ENCODE measurements at places on chromosomes 3 and 15.

- no peak for DNase-seq
- no peak overlapping the region for H3K4me3 ChIP-seq
- no peak overlapping the region for H3K27ac ChIP-seq
Observed at GRCh38 chr15:82298520-82298919, 35.9 kb downstream of the SAXO2 start.

DNA sequence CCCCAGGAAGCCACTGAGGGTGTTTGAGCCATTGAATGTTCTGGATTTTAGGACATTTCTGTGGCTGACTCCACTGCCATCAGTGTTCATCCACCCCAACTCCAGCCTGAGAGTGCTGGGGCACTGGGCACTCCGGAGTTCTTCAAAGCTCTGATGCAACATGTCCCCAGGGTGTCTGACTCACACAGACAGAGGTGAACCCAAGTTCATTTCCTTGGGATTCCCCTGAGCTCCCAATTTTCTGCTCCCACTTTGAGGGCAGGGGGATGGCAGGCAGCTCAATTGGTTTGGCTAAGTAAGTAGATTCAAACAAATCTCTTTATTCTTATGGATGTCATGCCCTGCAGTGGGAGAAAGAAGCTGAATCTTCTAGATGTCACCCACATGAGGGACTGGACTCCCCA is 2.2 kb downstream of the STRA6 start:
- H3K4me3 ChIP-seq: no peak overlapping the region
- H3K4me1 ChIP-seq: peaks cover 16% of the 10 kb centered on the region
- H3K27ac ChIP-seq: no peak overlapping the region
- no peaks in the 10 kb centered on the region for H3K27me3 ChIP-seq
- no peaks in the 10 kb centered on the region for H3K36me3 ChIP-seq
- DNase-seq: no peak

DNA sequence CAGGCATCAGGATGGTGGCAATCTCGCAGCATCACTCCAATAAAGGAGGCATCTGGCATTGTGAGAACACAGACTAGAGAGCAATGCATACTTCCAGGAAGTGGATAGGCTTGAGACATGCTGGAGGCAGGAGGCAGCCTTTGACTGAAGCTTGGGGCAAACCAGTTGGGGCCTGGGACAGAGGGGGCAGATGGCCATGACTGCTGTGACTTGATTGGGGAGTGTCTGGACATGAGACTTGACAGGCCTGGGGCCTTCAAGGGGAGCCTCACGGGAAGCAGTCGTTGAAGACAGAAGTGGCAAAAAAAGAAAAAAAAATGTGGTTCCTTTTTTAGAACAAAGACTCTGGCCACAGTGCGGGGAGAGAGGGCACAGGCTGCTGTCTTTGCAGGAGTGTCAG is 44.7 kb upstream of the CHRNA7 start:
- H3K36me3 ChIP-seq: no peaks in the 10 kb centered on the region
- H3K4me3 ChIP-seq: no peak overlapping the region
- no peaks in the 10 kb centered on the region for H3K27me3 ChIP-seq
- no peak overlapping the region for H3K27ac ChIP-seq
- no peaks in the 10 kb centered on the region for H3K4me1 ChIP-seq
- no peak for DNase-seq

DNA sequence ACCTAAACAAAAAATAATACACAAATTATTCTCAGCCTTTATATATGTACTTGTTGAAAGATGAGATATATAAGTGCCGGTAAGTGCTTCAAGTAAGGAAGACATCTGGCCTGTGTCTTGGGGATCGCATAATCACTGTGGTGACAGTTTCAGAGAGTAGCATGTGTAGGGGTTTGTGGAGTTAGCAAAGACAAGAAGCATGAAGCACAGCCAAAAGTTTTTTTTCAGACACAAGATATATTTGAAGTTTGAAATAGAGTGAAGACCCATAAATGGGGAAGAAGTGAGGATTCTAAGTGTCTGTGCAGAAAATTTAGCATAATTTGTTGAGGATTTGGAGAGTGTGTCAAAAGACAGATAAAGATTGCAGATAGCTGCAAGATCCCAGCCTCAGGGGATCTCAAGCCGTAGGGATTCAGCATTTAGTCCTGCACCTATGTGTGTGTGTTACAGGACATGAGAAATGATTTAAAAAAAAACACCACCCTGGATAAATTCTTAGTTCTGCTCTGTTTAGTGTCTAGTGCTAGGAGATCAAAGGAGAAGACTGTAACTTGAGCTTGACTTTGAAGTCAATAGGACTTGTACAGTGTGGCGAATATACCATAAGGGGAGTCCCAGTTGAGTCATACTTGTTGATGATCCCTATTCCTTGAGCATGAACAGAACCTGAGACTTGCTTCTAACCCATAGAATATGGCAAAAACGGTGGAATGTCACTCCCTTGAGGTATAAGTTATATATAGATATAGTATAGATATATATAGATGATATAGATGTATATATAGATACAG is 123.9 kb upstream of the GRM7 start:
- no peaks in the 10 kb centered on the region for H3K36me3 ChIP-seq
- H3K27me3 ChIP-seq: no peaks in the 10 kb centered on the region
- H3K27ac ChIP-seq: no peak overlapping the region
- DNase-seq: no peak
- no peak overlapping the region for H3K4me3 ChIP-seq

DNA sequence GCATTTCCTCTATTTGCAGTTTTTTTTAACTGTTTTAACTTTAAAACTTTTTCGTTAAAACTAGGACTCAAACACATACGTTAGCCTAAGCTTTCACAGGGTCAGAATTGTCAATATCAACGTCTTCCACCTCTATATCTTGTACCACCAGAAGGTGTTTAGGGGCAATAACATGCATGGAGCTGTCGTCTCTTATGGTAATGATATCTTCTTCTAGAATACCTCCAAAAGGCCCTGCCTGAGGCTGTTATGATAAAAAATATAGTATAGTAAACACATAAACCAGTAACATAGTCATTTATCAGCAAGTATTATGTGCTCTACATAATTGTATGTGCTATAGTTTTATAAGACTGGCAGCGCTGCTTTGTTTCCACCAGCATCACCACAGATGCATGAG is 76.3 kb upstream of the MLF1 start:
- H3K27ac ChIP-seq: no peak overlapping the region
- H3K4me1 ChIP-seq: no peaks in the 10 kb centered on the region
- H3K27me3 ChIP-seq: no peaks in the 10 kb centered on the region
- no peaks in the 10 kb centered on the region for H3K36me3 ChIP-seq
- DNase-seq: no peak

DNA sequence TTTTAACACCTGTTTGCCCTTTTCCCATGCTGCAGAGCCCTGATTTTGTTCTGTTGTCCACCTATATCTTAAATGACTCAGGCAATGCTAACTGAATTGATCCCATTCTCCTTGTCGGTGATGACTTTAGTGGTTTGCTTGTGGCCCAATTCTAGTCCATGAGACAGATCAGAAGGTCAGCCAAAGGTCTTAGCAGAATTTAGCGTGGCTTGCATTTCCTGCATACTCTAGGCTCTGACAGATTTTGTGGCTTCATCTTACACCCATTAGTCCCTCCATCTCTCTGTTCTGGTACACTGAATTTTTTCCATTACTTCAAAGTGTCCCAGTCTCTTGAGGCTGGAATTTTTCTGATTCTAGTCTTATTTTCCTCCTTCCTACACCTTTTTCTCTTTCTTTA is 161.9 kb downstream of the STAC start:
- H3K4me3 ChIP-seq: no peak overlapping the region
- no peaks in the 10 kb centered on the region for H3K36me3 ChIP-seq
- DNase-seq: no peak
- H3K27ac ChIP-seq: no peak overlapping the region
- no peaks in the 10 kb centered on the region for H3K27me3 ChIP-seq

GRCh38 chr15:24856397-24857390 is 98.1 kb upstream of the SNRPN start:
- H3K4me3 ChIP-seq: no peak overlapping the region
- H3K4me1 ChIP-seq: no peaks in the 10 kb centered on the region
- H3K27me3 ChIP-seq: no peaks in the 10 kb centered on the region

GRCh38 chr3:155101398-155101797 is 21.3 kb downstream of the MME start:
- H3K27me3 ChIP-seq: no peaks in the 10 kb centered on the region
- H3K27ac ChIP-seq: no peak overlapping the region
- no peaks in the 10 kb centered on the region for H3K4me1 ChIP-seq

DNA sequence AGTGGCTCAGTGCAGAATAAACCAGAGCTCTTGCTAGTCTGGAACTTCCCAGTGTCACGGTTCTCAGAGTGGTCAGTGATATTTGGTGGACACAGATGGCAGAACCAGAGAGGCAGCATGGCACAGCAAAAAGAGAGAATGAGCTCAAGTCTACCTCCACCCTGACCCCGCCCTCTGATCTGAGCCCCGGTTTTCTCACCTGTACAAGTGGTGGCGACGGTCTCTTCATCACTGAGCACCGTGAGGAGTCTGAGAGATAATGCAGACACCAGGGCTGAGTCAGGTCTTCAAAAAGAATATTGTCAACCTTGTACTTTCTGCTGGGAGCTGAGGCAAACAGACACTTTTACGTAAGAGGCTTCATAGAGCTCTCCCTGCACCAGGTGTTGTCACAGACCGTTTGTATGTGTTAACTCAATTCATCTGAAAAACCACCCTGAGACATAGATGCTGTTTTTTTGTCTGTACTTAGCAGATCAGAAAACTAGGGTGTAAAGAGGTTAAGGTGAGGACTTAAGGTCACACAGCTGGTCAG is 13.2 kb downstream of the FGD5 start:
- peaks cover 3% of the 10 kb centered on the region for H3K4me1 ChIP-seq
- H3K36me3 ChIP-seq: no peaks in the 10 kb centered on the region
- no peaks in the 10 kb centered on the region for H3K27me3 ChIP-seq
- H3K4me3 ChIP-seq: no peak overlapping the region

Measured in iPS DF 6.9 (cell line).